ENCODE measurements at places on chromosomes 3 and 15. TPM values are rescaled to one million over a fixed set of nuclear protein-coding genes. Genes with fewer than 3 reads are reported as not detected.

TMCO5A gene
- total RNA-seq, result not detected

ACVR2B gene
- 5.7 TPM for total RNA-seq

RBP2 gene
- total RNA-seq, result not detected

ZNF621 gene
- total RNA-seq, result 5.9 TPM

ALS2CL gene
- 3.3 TPM for total RNA-seq

TRIP4 gene
- total RNA-seq, result 6.7 TPM

GALNT15 gene
- 0.33 TPM for total RNA-seq

GRAMD1C gene
- 2.9 TPM for total RNA-seq

FAM81A gene
- total RNA-seq, result 1.0 TPM

ABI3BP gene
- 0.49 TPM for total RNA-seq

ISLR gene
- total RNA-seq, result 2.8 TPM

KATNBL1 gene
- 20.2 TPM for total RNA-seq

LRRIQ4 gene
- not detected for total RNA-seq

GPR176 gene
- 54.9 TPM for total RNA-seq

RETNLB gene
- not detected for total RNA-seq

CCDC66 gene
- 2.3 TPM for total RNA-seq

All from mesangial cell (primary cell).